Activated CD4-positive, alpha-beta T cell treated with anti-CD3 and anti-CD28 coated beads, Interleukin-2, amount 10 ng/mL, durations not matched to agents 7 days and 5 days (primary cell): ENCODE measurements at places on chromosomes 5 and 9.

- H3K4me3 ChIP-seq: no peak overlapping the region
- no peaks in the 10 kb centered on the region for H3K27me3 ChIP-seq
- H3K27ac ChIP-seq: no peak overlapping the region
- peaks cover 39% of the 10 kb centered on the region for H3K4me1 ChIP-seq
- DNase-seq: no peak
Observed at GRCh38 chr9:72441848-72442607, 77.0 kb upstream of the ZFAND5 start.

GRCh38 chr9:29214154-29214689, 1640.9 kb upstream of the C9orf72 start:
- no peaks in the 10 kb centered on the region for H3K36me3 ChIP-seq
- no peak overlapping the region for H3K27ac ChIP-seq

- H3K36me3 ChIP-seq: no peaks in the 10 kb centered on the region
- no peak overlapping the region for H3K27ac ChIP-seq
- H3K4me1 ChIP-seq: no peaks in the 10 kb centered on the region
- no peaks in the 10 kb centered on the region for H3K27me3 ChIP-seq
- DNase-seq: no peak
Observed at GRCh38 chr9:111231801-111232580, 98.0 kb downstream of the OR2K2 start.

GRCh38 chr5:53739111-53739510, 178.7 kb downstream of the NDUFS4 start:
- no peak overlapping the region for H3K4me3 ChIP-seq
- peaks cover 2% of the 10 kb centered on the region for H3K27me3 ChIP-seq
- DNase-seq: no peak
- H3K4me1 ChIP-seq: no peaks in the 10 kb centered on the region
- no peak overlapping the region for H3K27ac ChIP-seq

DNA sequence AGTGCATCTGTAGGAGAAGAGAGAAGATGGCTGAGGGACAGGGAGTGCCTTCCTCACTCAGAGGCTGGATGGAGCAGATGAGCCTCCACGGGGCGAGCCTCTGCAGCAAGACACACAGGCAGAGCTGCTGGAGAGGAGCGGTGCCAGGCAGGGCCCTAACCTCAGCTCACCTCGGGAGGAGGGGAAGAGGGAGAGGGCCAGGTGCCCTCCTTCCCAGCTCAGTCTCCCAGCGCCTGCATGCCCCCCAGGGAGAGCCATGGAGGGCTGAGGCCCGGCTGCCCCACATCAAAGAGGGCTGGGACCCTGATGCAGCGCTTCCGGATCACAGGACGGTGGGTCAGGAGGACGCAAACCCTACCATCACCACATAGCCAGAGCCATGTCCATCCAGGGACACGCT, 13.6 kb upstream of the SPATA31E1 start:
- no peaks in the 10 kb centered on the region for H3K27me3 ChIP-seq
- DNase-seq: no peak
- no peak overlapping the region for H3K4me3 ChIP-seq

GRCh38 chr5:107499237-107499636, 171.5 kb downstream of the EFNA5 start:
- no peak overlapping the region for H3K27ac ChIP-seq
- DNase-seq: no peak
- H3K4me1 ChIP-seq: peaks cover 13% of the 10 kb centered on the region
- H3K27me3 ChIP-seq: peaks cover 9% of the 10 kb centered on the region

DNA sequence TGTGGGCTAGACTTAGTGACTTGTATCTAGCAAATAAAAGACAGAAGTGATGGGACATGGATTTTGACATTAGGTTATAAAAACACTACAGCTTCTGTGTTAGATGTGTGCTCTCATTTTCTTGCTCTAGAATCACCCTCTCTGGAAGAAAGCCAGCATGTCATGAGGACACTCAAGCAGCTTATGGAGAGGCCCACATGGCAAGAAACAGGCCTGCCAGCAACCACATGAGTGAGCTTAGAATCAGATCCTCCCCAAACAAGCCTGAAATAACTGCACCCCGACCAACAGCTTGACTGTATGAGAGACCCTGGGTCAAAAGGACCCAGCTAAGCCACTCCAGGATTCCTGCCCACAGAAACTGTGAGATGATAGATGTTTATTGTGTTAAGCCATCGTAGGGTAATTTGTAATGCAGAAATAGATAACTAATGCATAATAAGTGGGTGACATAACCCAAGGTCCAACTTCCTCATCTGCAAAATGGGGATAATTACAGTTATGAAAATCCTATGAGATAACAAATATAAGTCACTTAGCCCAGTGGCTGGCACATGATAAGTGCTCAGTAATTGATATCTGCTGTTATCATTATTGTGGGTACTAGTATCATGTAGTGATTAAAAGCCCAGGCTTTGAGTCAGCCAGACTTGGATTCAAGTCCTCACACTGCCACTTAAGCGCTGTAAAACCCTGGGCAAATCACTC, 86.5 kb downstream of the KLHL3 start:
- no peak overlapping the region for H3K4me3 ChIP-seq
- no peak for DNase-seq
- H3K27ac ChIP-seq: no peak overlapping the region
- H3K36me3 ChIP-seq: peaks cover 17% of the 10 kb centered on the region
- no peaks in the 10 kb centered on the region for H3K4me1 ChIP-seq
- no peaks in the 10 kb centered on the region for H3K27me3 ChIP-seq

DNA sequence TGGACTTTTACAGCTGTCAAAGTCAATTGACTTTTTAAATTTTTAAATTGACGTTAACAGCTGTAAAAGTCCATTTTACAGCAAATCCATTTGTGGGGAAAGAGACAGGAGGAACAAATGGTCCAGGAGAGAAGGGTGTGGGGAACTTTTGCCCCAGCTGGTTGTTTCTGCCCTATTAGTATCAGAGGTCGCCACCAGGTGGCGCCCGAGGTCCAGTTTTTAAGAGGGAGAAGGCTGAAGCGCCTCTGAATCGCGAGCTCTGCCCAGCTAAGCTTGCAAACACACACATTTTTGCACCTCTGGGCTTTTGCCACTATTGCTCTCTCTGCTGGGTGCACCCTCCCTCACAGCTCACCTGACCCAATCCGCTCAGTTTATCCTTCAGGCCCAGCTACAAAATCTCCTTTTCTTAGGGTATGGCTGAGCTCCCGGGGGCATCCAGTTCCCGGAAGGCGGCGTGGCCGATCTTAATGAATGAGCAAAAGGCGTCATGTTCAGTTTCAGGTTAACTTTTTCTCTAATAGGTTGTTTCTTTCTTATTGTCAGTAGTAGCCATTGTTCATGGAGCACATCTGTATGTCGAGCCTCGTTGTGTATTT, 6.3 kb upstream of the TTLL11 start:
- no peaks in the 10 kb centered on the region for H3K36me3 ChIP-seq
- peak; percentile 85 for DNase-seq
- peaks cover 19% of the 10 kb centered on the region for H3K27me3 ChIP-seq
- no peak overlapping the region for H3K4me3 ChIP-seq
- H3K4me1 ChIP-seq: peaks cover 14% of the 10 kb centered on the region

GRCh38 chr5:170192829-170193228, 40.0 kb upstream of the C5orf58 start:
- H3K4me1 ChIP-seq: no peaks in the 10 kb centered on the region
- no peaks in the 10 kb centered on the region for H3K36me3 ChIP-seq
- no peak overlapping the region for H3K27ac ChIP-seq
- H3K4me3 ChIP-seq: no peak overlapping the region
- peaks cover 6% of the 10 kb centered on the region for H3K27me3 ChIP-seq
- no peak for DNase-seq

DNA sequence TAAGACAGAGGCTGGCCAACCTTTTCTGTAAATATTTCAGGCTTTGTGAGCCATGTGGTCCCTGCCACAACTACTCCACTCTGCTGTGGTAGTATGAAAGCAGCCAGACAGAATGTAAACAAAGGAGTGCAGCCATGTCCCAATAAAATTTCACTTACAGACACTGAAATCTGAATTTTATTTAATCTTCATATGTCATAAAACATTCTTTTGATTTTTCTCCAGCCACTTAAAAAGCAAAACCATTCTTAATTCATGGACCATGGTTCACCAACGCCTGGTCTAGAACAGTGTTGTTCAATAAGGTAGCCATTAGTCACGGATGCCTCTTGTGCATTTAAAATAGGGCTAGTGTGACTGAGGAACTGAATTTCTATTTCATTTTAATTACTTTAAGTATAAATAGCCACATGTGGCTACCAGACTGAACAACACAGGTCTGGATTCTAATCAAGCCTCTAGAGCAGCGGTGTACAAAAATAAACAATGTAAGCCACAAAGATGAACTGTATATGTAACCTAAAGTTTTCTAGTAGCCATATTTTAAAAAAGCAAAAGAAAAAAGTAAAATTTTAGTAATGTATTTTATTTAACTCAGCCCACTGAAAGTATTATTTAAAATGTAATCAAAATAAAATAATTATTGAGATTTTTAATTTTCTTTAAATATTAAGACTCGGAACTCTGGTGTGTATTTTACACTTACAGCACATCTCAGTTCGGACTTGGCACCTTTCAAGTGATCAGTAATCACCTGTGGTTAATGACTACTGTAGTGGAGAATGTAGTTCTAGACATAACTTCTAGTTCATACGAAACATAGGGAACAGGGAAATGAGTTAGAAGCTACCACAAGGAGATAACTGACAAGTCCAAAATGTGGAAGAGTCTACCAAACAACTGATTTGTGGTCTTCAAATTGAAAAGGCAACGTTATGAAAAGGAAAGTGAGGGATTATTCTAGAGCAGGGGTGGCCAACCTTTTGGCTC, 14.3 kb downstream of the GEMIN5 start:
- H3K27ac ChIP-seq: no peak overlapping the region
- peaks cover 39% of the 10 kb centered on the region for H3K36me3 ChIP-seq
- no peaks in the 10 kb centered on the region for H3K4me1 ChIP-seq

DNA sequence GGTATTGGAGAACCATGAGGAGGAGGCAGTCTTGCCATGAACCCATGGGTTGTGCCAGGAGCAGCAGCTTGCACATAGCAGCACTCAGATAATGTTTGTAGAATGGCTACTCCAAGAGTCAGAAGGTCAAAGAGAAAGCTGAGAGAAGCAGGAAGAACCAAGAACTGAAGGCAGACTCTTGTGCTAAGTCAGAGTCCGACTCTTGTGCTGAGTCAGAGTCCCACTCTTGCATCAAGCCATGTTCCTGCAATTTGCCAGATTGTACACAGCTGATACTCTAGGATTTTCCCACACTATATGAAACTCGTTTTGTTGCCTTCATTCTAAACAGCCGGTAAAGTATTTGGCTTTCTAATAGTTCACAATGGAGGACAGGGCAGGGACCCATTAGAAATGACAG, 26.2 kb upstream of the HSPA9 start:
- no peaks in the 10 kb centered on the region for H3K36me3 ChIP-seq
- H3K4me1 ChIP-seq: peaks cover 11% of the 10 kb centered on the region
- H3K27ac ChIP-seq: no peak overlapping the region
- no peak for DNase-seq
- no peak overlapping the region for H3K4me3 ChIP-seq

DNA sequence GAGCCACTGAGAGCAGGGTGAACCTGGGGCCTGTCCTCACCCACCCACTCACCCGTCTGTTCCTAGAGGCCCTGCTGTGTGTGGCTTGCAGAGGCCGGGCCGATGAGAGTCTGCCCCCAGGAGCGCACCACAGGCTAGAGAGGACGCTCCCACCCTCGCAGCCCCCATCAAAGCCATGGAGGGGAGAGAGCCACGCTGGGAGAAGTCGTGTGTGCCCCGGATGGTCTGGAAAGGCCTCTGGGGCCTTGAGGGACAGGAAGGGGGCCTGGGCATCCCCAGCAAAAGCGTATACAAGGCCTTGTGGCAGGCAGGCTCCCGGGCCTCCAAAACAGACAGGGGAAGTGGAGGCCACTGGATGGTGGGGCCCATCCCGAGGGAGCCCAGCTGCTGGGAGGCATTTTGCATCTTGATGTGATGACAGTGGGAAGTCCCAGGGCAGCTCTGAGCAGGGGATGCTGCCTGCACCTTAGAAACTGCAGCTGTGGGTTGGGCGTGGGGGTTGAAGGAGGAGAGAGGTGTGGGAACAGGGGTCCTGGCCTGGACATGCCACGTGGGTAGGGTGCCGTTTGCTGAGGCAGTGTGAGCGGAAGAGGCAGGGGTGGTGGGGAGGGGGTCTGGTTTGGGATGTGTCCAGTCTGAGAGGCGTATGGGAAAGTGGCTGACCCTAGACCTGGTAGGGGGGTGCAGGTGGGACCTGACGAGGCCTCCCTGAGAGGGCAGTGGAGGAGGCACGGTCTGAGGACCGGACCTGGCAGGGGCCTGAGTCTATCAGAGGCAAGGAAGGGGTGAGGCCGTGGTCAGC, 43.0 kb upstream of the NOTCH1 start:
- H3K4me1 ChIP-seq: peaks cover 13% of the 10 kb centered on the region
- H3K36me3 ChIP-seq: no peaks in the 10 kb centered on the region
- no peaks in the 10 kb centered on the region for H3K27me3 ChIP-seq
- peak overlapping the region; percentile 78 for H3K27ac ChIP-seq
- no peak overlapping the region for H3K4me3 ChIP-seq

DNA sequence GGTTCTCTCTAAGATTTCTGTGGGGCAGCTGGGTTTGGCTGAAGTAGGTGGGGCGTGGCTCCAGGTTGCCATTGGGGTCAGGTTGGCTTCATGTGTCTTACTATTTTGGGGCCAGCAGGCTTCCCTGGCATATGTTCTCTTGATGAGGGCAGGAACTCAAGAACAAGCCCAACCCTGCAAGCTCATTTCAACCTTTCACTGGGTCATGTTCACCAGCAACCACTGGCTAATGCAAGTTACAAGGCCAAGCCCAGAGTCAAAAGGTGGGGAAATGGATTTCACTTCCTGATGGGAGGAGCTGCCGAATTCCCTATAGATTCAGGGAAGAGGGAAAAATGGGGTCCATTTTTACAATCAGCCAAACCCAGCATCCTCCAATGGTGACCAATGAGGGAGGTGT, 34.0 kb upstream of the HAND1 start:
- no peak overlapping the region for H3K4me3 ChIP-seq
- H3K4me1 ChIP-seq: peaks cover 5% of the 10 kb centered on the region
- peaks cover 10% of the 10 kb centered on the region for H3K27me3 ChIP-seq
- H3K36me3 ChIP-seq: no peaks in the 10 kb centered on the region
- no peak overlapping the region for H3K27ac ChIP-seq

- no peaks in the 10 kb centered on the region for H3K36me3 ChIP-seq
- H3K27ac ChIP-seq: no peak overlapping the region
- H3K27me3 ChIP-seq: peaks cover 4% of the 10 kb centered on the region
- no peak overlapping the region for H3K4me3 ChIP-seq
- H3K4me1 ChIP-seq: no peaks in the 10 kb centered on the region
Observed at GRCh38 chr9:96289392-96289791, 12.6 kb downstream of the HSD17B3 start.
